Left lobe of liver (tissue), 2 donors: ENCODE measurements at places on chromosomes 12 and 14. TPM values are rescaled to one million over a fixed set of nuclear protein-coding genes. Genes with fewer than 3 reads are reported as not detected.

The GAS2L3 gene
- 1.3 TPM for total RNA-seq

The RNASE8 gene
- total RNA-seq, result not detected

The CRIP2 gene
- 23.8 TPM for total RNA-seq

The ETNK1 gene
- 28.3 TPM for total RNA-seq

The LAG3 gene
- total RNA-seq, result 2.8 TPM

The VAMP1 gene
- total RNA-seq, result 6.1 TPM

The GALNT8 gene
- not detected for total RNA-seq

The BRF1 gene
- 20.5 TPM for total RNA-seq

The SPIC gene
- total RNA-seq, result 1.4 TPM

The PRB2 gene
- not detected for total RNA-seq

The TAS2R7 gene
- not detected for total RNA-seq

The OLR1 gene
- total RNA-seq, result 0.50 TPM

The SLC35F4 gene
- not detected for total RNA-seq

The CD63 gene
- total RNA-seq, result 203 TPM

The KRT74 gene
- total RNA-seq, result not detected

The C3AR1 gene
- 2.3 TPM for total RNA-seq

The PRIMA1 gene
- 0.30 TPM for total RNA-seq

The ANKS1B gene
- 3.6 TPM for total RNA-seq

The ADAM21 gene
- not detected for total RNA-seq

The TROAP gene
- total RNA-seq, result 0.48 TPM
